ENCODE measurements at places on chromosomes 12 and 14.

DNA sequence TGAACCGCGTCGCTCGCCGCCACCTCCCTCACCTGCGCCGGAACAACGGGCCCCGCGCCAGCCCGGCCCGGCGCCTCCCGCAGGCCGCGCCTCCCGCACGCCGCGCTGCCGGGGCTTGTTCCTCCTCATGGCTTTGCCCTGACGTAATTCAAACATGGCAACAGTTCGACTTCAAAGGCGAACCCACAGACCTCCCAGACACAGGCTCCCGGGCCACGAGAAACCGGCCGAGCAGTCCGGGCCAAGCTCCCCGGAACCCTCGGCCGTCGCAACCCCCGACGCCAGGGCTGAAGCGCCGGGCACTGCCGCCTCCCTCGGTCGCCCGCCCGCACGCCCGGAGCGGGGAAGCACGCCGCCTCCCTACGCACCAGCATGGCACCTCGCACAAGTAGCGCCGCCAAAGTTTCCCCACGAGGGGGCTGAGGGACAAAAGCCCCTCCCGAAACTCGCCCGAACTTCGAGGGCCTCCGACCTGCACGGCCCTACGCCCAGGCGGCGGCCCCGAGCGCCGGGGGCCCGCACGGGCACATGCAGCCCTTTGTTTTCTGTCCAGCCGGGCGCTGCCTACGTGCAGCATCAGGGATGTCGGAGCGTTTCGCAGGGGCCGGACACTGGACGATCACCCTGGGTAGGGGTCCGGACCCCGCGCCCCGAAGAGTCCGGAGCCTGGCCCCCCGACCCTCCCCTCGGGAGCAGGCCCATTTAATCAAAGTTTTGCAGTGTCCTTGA lies 1.7 kb downstream of the SINHCAF start:
- peak; percentile 63 for DNase-seq

GRCh38 chr14:29548948-29549370 lies 378.7 kb downstream of the PRKD1 start:
- no peak for DNase-seq

- DNase-seq: no peak
Observed at GRCh38 chr14:76212242-76212641, 60.5 kb downstream of the GPATCH2L start.

- no peak for DNase-seq
Observed at GRCh38 chr12:115455268-115455681, 771.3 kb upstream of the TBX3 start.

DNA sequence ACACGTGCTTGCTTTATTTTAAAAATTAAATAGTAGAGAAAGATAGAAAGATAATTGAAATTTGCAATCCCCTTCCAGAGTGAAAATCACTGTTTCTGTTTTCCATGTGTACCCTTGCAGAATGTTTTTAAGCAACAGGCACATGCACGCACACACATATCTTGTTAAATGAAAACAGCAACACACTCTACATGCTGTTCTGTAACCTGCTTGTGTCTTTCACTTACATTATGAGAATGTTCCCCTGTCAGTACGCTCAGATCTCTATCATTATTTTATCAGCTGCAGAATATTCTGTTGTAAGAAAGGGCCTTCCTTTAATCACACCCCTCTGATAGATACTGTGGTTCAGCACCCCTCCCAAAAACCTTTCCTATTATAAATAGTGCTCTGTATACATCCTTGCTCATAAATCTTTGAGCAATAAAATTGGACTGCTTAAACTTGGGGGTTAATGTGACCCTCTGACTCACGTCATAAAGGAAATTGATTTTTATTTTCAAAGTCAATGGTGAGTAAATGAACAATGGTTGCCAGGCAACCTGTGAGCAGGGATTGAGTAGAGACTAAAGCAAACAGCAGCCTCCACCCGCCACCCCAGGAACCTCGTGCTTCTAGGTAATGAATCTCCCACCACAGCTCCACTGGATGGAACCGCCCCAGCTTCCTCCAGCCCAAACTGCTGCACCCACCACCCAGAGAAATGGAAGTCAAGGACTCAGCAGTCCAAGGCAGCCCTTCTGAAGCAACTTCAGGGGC lies 31.9 kb upstream of the CHGA start:
- DNase-seq: no peak

DNA sequence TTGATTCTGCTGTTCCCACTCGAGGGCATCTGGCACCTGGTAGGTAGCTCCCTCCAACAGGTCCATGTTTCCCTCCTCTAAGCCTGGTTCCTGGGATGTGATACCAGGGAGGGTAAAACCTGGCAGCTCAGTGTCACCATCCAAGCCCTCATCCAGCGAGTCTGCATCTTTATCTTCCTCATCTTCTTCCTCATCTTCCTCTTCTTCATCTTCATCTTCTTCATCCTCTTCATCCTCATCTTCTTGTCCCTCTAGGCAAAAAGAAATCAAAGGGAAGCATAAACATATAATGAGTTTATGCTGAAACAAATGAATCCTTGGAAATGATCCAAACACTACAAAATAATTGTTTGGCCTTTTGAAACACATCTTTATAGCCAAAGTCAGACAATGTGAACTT lies 55.3 kb downstream of the ARMH4 start:
- no peak for DNase-seq

- DNase-seq: peak; percentile 30
Observed at GRCh38 chr12:12788675-12789368, 3.4 kb downstream of the APOLD1 start.

DNA sequence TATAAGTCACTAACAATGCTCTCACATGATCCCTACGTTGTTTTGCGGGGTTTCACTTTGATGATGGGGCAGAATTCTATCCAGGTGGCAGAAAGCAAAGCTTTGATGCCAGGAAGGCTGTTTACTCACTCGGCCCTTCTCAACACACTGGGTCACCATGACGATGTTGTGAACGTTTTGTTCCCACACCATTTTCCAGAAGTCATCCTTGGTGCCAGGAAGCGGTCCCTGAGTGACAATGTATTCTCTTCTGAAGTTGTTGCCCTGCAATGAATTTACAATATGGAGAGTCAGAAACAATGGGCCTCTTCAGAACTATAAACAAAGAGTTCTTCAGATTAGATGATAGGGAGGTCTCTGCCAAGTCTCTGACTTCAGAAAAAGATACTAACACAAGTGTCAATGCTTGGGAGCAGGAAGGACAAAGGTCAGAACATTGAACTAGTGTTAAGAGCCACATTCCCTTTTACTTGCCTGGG lies 101.3 kb downstream of the PTPRB start:
- no peak for DNase-seq

GRCh38 chr12:87491089-87491488 lies 538.1 kb downstream of the C12orf50 start:
- DNase-seq: no peak

DNA sequence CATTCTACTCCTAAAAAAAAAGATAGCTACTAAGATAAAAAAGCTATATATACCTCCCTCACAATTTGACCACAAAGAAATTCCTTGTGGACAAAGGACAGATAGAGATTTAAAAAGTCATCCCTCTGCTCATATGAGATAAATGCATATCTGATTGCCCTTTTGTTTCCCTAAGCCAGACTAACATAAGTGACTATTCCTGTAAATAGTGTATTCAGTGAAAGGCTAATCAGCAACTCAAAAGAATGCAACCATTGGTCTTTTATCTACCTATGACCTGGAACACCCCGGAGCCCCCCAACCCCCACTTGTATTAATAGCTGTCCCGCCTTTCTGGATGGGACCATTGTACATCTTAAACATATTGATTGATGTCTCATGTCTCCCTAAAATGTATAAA lies 6.3 kb upstream of the TMPO start:
- no peak for DNase-seq

DNA sequence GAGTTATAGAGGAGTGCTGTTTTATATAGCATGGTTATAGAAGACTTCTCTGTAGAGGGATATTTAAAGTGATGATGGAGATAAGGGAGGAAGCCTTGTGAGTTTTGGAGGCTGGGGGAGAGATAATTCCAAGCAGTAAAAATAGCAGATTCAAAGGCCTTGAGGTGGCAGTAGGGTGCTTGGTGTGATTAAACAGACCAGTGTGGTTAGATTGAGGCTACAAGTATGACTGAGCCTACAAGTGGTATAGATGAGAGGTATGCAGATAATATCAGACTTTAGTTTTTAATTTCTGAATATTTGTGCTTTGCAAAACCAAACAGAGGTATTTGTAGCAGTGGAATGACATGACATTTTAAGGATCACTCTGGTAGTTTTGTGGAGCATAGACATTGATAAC lies 20.3 kb downstream of the FANCM start:
- DNase-seq: no peak

DNA sequence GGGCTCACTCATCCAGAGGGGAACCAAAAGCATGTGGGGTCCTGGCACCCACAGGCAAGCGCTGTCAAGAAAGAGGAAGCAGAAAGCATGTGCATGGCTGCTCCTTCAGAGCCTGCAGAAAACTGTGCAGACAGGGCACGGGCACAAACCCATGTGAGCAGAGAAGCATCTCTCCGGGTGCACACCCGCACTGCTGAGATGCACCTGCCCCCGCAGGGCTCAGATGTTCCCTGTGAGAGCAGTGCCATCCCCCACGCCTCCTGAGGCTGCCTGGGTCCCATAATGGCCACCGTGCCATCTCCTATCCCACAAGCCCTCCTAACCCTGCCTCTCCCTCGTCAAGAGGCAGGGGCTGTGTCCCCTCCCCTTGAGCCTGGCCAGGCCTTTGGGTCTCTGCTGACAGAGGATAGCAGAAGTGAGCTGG lies 32.3 kb upstream of the INF2 start:
- no peak for DNase-seq

DNA sequence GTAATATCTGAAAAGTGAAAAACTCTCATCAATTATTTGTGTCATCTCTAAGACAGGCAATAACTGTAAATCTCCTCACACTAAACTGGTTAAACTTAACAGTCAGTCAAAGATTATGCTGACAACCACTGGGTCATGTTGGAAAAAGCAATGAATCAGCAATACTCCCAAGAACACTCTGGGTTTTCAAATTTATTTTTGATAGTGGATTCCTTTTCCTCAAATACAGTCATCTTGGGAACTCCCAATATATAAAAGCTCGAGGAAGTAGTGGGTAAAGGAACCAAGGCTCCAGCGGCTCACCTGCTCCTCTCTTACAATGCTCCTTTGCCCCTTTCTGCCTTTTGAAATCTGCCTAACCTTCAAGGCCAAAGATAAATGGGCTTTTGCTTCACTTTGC lies 70.0 kb downstream of the ARMH4 start:
- no peak for DNase-seq

- no peak for DNase-seq
Observed at GRCh38 chr12:121974026-121974985, 47.4 kb upstream of the BCL7A start.

DNA sequence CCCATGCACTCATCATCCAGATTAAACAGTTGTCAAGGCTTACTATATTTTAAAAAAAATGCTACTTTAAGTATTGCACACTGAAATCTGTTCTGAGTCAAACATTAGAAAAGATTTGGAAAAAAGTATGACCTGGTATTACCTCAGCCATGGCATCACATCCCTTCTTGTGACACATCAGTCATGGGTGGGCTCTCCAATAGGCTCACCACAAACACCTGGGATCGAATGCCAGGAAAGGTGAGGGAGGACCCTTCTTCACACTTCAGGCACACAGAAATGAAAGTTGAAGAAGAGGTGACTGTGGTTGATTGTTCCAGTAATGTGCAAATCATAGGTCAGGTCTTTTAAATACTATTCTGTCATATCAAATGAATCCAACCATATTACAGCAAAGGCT lies 36.6 kb upstream of the GZMB start:
- DNase-seq: no peak

- DNase-seq: no peak
Observed at GRCh38 chr14:32329146-32329545, at the start of gene AKAP6. Gene AKAP6 (plus strand): TSS chr14:32329298. CDS start chr14:32433494, 104,196 bp downstream.

GRCh38 chr12:66640691-66641460 lies 38.0 kb downstream of the GRIP1 start:
- no peak for DNase-seq

DNA sequence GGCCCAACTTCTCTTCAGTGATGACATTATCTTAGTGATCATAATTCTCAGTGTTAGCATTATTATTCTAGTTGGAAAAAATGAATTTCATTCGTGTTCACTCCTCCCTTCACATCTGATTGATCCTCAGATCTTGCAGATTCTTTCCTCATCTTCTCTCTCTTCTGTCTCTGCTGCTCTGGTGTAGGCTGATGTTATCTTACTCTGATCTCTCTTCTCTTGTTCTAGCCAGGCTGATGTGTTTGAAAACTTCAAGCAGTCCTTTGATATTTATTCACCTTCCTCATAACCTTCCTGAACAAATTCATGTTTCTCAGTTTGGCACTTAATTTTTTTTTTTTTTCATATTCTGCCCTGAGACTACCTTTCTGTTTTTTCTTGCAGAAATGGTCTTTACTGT lies 5.6 kb upstream of the TBK1 start:
- no peak for DNase-seq

GRCh38 chr14:51884086-51884927 lies 23.9 kb downstream of the GNG2 start:
- DNase-seq: no peak

- no peak for DNase-seq
Observed at GRCh38 chr12:14868916-14869506, 16.6 kb downstream of the MGP start.

DNA sequence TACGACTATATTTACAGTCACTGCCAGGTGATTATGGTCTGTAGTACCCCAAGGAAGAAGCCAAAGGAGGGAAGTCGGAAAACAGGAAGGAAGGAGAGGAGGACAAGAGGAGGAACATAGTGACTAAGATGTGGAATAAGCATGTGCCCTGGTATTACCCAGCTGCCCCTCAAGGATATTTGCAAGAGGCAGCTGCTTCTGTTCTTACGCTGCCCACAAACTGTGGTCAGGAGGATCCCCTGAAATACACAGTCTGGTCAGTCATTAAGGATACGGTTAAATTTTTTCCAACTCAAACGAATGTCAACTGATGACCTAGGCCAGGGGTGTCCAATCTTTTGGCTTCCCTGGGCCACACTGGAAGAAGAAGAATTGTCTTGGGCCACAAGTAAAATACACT lies 126.5 kb downstream of the CMAS start:
- no peak for DNase-seq

- DNase-seq: no peak
Observed at GRCh38 chr12:3713947-3714346, 39.0 kb downstream of the CRACR2A start.

- DNase-seq: no peak
Observed at GRCh38 chr12:57584690-57585089, 6.3 kb upstream of the PIP4K2C start.

DNA sequence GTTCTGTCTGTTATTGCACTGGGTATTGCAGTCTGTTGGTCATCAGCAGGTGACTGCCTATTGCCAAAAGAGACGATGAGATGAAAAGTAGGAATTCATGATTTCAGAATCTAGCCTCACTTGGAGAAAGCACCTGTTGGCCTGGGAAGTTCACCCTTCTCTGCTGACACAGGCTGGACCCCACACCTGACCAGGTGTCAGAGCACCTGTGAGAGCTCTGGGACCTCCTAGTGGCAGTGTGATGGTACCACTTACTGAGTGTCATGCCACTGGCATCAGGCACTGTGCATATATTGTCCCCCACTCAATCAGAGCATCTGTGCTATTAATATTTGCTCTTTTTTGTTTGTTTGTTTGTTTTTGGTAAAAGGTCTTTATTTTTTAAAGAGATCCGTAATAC lies 68.0 kb downstream of the RASSF3 start:
- no peak for DNase-seq

- no peak for DNase-seq
Observed at GRCh38 chr12:88802096-88802706, 221.9 kb upstream of the KITLG start.

- DNase-seq: no peak
Observed at GRCh38 chr14:77221241-77221871, 39.8 kb downstream of the TMEM63C start.

- DNase-seq: no peak
Observed at GRCh38 chr12:56146492-56147460, 5.6 kb upstream of the MYL6B start.
